Stimulated activated CD8-positive, alpha-beta memory T cell treated with anti-CD3 and anti-CD28 coated beads, Interleukin-15, amount 100 ng/mL, for 4 hours (primary cell): ENCODE measurements at places on chromosomes 13 and 19.

DNA sequence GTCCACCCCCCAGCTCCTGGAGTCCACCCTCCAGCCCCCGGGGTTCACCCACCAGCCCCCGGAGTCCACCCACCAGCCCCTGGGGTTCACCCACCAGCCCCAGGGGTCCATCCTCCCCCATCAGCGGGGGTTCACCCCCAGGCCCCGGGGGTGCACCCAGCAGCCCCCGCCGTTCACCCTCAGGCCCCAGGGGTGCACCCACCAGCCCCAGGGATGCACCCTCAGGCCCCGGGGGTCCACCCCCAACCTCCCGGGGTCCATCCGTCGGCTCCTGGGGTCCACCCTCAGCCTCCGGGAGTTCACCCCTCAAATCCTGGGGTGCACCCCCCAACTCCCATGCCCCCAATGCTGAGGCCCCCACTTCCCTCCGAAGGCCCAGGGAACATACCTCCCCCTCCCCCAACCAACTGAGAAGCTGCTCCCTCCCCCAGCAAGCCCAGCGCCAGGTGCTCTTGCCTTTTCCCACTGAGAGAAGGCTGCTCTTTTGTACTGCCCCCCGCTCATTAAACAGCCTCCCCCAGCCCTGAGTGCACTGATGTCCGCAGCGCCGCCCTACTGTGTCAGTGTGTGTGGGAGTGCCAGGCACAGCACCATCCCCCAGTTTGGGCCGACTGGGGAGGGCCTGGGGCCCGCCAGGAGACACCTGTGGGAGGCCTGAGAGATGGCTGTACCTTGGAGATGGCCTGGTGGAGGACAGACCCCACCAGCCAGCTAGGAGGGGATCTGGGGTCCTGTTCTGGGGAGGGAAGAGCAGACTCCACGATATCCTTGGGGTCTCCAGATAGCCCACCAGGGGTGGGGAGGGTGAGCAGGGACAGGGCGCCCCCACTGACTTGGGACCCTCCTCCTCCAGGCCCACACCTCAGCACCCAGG, 750 bp upstream of the AMH start:
- no peak for DNase-seq

GRCh38 chr19:6861683-6862286, 25.6 kb upstream of the ADGRE1 start:
- no peak for DNase-seq

DNA sequence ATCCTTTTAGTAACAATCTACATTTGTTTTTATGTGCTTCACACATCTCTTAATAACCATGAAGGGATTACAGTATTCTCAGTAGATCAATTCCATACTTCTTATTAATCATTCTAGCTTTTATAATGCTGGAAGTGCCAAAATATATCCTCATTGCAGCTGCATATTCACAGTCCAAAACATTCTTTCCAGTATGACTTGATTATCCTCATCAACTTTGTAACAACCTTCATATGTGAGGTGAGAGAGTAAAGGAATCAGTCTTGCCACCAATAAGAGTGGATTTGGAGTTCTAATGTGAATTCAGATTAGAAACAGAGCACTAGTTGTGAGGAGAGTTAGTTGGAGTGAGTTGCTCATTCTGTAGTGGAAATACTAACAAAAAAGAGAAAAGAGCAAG, 208.0 kb upstream of the SPRY2 start:
- DNase-seq, result no peak

- DNase-seq, result no peak
These were observed 60.1 kb upstream of the AKAP11 start for GRCh38 chr13:42211704-42212464.

- no peak for DNase-seq
These were observed 454 bp downstream of the TIMM44 start for GRCh38 chr19:7942981-7943443.

- DNase-seq, result no peak
These were observed 38.7 kb upstream of the ZNF536 start for GRCh38 chr19:30333291-30334065.
